Right atrium auricular region (tissue), 2 donors: ENCODE measurements at places on chromosomes 16 and 17.
A peak's percentile ranks its signal among the peaks of the same experiment; 100 is the strongest.

DNA sequence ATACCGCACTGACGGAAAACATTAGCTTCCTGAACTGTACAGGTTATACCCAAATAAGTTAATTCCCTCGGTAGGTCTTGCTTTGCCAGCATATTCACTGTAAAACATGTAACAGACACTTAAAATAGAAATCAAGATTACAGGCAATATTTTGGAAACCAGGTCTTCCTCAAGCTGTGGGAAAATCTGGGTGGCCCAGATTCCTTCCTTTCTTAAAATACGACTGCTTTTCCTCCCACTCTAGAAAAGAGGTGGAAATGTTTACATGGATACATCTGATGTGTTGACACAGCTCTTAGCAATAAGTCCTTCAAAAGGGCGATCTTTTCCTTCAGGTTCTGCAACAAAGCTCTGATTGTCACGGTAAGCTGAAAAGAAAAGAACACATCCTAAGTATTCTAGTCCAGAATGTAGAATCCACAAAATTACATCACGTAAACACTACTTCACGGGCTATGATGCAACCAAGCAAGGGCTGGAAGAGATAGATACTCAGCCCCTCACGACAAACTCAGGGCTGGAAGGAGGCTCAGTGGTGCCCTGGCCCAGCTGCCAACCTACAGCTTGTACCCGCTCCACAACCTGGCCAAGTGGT is 18.4 kb downstream of the STX8 start:
- DNase-seq = no peak

- no peak for DNase-seq
Measured at GRCh38 chr16:4850211-4850610, 2.9 kb downstream of the UBN1 start.

DNA sequence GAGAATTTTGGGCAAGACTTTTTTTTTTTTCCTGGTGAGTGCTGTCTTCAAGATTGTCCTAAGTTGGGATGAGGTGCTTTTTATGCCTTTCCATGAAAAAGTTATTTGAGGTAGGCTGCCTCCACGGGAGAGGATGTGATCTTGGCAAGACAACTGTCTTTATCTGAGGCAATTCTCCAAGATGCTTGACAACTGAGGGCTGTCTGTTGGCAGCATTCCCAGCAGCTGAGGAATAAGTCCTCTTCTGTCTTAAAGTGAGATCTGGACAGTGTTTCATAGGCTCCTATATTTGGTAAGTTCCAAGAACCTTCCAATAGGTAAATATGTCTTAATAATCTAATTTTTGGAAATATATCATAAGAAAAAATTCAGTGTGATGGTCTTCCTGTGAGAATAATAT is 662.0 kb downstream of the CDH11 start:
- DNase-seq = no peak

GRCh38 chr17:76481071-76481655 is 13.8 kb downstream of the AANAT start:
- DNase-seq = no peak

- no peak for DNase-seq
Measured at GRCh38 chr16:71807905-71808592, 585 bp downstream of the AP1G1 start.

DNA sequence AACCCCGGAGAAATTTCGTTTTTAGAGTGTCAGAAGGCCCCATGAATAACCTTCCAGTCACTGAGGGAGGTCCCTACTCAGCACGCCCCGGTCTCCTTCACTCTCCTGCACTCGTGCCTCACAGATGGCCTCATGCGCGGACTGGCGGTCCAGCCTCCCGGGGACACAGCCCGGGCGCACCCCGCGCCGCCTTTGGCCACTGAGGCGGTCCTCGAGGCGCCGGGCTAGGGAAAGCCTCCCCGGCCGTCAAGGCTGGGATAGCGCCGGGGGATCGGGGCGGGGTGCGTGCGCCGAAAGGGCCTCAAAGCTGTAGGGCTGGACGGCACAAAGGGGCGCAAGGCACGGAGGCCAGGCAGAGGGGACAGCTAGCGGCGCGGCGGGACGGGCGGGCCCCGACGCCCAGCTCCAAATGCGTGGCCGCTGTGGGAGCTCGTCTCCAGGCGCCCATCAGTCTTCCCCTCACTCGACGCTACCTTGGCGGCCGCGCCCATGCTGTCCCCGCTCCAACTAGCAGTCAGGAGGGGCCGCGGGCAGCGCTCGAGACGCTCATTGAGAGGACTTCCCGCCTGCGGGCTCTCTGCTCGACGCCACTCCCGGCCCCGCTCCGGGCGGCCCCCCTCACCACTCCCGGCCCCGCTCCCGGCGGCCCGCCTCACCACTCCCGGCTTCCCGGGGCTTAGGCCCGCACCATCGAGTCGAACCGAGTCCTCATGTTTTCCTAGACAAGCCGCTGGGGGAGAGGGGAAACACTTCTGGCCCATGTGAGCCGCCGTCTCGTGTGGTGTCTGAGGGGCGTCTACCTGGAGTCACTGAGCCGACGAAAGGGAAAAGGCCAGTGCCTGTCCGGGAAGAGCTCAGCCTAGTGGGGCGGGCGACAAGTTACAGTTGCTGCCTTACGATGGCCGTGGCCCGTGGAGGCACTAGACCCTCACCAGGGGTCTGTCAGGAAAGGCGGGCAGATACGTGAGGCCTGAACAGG is at the start of gene USP6:
TSS of gene USP6 (plus strand) at position 360 of the 979 bp plus-strand sequence. CDS start 14,336 bp downstream, outside the sequence.
- no peak for DNase-seq

GRCh38 chr16:24943471-24943870 is 71.7 kb downstream of the ARHGAP17 start:
- DNase-seq = peak; percentile 32

GRCh38 chr17:57724026-57724728 is 20.9 kb downstream of the CCDC182 start:
- DNase-seq = no peak

DNA sequence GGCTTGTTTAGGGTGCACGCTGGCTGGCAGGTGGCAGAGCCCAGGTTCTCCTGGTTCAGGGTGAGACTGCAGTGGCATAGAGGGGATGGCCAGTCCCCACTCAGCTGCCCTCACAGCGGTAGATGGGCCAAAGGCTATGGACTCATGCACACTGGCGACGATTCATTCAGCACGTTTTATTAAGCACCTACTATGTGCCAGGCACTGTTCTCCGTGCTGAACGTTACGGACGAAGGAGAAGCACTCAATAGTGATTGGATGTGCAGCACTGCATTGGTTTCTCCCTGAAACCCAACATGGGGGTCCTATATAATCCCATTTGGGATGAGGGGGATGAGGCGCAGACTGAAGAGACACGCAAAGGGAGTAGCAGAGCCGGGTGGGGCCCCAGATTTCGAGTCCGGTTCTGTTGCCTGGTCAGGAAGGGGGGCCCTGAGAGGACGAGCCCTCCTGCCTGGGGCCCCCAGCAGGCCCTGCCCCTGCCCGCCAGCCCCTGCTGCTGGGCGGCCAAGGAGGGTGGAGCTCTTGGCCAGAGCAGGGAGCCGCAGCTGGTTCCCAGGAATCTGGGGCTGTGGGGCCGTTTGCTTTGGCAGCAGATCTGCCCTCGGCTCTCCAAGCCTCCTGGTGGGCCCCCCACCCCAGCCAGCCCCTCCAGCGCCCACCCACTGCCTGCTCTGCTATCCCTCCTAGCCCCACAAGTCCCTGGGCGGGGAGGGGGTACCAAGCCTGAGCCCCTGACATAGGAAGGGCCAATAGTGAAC is 8.8 kb downstream of the GLIS2 start:
- DNase-seq = no peak

- no peak for DNase-seq
Measured at GRCh38 chr16:5042574-5043171, 8.9 kb upstream of the NAGPA start.

DNA sequence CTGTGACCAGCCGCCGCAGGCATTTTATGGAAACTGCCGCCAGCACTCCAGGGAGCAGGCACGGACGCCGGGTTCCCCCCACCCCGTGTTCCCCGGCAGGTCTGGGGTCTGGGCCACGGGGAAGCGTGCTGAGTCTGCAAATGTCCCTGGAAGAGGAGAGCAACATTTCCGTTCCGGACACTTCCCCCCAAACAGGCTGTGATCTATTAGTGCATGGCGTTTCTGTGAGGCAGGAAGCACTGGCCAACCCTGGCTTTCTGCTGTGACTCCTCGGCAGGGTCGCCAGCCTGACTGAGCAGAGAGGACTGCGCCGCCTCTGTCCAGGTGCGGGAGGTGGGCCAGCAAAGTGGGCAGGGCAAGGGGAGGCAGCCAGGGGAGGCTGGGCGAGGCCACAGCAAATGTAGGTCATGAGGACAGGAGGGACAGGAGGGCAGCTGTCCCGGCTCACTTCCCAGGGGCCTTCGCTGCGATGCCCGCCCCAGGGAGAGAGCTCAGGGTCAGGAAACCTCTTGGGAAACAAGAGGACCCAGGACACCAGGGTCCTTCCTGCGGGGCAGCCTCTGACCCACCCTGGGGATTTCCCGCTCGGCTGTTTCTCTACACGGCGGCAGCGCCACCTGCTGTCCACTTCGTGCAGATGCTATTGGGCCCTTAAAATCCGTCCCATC is 9.5 kb downstream of the FOXF1 start:
- DNase-seq = no peak

GRCh38 chr17:44501866-44502375 is 1.3 kb downstream of the GPATCH8 start:
- DNase-seq = no peak

DNA sequence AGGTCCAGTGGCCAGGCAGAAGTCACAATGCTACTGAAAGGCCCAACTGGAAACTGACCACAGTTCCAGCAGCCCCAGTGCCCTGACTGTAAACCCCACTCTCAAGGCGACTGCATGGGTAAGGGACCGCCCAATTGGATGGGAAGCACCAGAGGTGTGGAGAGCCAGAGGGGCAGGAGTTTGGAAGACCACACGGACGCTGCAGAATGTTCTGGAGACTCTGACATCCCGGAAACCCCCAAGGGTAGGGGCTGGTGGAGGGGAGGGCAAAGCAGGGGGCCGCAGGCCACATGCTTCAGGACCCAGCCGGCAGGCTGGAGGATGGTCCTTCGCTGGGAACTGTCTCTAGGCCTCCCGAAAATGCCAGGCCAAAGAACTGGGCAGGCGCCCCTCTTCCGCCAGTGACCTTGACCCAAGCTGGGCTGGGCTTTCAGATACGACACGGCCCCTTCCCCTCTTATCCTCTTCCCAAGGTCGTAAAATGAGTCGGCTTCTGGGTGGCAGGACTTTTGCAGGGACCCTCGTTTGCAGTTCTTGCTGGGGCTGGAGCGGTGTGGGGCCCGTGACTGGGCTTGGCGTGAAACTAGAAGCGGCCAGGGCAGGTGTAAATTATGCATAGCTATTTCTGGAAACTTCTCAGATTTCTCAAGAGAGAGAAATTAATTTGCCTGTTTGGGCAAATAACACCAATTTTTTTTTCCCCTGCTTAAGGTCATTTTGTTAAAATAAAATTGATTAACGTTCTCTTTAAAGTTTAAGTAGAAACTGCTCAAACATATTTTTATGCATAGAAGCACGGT is 110.2 kb downstream of the C16orf78 start:
- DNase-seq = no peak

DNA sequence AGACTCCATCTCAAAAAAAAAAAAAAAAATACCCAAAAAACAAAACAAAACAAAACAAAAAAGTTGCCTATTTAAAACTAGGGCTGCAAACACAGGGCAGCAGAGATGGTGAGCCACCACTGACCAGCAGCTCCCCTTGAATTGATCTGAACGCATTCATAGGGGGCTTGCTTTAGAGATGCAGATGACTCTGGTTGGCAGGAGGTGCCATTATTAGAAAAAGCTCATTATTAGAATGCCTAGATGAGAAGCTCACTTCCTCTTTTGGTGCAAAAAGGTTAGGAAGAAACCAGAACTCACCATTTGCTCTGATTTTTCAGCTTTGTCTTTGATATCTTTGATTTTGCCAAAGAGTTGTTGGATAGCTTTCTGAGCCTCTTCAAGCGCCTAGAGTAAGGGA is 53.1 kb downstream of the VPS53 start:
- DNase-seq = no peak

- no peak for DNase-seq
Measured at GRCh38 chr16:23014592-23014991, 134.7 kb downstream of the USP31 start.

DNA sequence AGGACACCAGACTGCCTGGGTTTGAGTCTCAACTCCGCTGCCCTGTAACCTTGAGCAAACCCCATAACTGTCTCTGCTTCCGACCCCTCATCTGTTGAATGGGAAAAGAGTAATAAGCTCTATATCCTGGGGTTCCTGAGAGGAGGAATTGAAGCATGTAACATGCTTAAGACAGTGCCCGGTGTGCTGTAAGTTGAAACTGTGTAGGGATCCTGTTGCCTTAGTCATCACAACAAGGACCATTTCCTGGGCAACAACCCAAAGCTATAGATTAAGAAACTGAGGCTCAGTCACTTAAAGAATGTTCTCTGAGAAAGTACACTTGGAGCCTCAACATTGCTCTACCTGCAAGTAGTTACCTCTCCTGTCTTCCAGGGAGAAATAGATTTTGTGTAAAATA is 23.0 kb downstream of the CDH13 start:
- no peak for DNase-seq

DNA sequence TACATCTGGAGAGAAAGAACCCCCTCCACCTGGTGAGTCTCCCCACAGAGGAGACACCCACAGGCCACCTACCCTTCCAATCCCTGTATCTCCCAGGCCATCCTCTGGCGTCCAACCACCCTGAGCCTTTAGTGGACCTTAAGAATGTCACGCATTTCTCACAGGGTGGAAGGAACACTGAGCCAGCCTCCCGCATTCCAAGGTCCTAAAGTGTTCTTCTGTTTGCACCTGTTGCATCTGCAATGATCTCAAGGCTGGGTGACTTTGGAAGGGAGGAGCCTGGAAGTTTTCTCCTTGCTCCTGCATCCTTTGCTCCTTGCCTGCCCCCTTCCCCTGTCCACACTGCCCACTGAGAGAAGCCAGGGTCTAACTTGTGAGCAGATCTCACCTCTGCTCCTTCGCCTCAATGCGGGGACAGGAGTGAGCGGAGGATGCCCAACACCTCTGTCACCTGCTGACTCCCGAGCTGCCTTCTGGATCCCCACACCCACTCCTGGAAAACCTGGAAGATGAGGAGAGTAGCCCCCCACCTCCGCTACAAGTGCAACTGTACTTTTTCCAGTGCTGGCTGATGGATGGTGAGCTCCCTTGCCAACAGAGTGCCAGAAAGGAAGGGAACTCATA is 3.7 kb downstream of the CHST5 start:
- no peak for DNase-seq

DNA sequence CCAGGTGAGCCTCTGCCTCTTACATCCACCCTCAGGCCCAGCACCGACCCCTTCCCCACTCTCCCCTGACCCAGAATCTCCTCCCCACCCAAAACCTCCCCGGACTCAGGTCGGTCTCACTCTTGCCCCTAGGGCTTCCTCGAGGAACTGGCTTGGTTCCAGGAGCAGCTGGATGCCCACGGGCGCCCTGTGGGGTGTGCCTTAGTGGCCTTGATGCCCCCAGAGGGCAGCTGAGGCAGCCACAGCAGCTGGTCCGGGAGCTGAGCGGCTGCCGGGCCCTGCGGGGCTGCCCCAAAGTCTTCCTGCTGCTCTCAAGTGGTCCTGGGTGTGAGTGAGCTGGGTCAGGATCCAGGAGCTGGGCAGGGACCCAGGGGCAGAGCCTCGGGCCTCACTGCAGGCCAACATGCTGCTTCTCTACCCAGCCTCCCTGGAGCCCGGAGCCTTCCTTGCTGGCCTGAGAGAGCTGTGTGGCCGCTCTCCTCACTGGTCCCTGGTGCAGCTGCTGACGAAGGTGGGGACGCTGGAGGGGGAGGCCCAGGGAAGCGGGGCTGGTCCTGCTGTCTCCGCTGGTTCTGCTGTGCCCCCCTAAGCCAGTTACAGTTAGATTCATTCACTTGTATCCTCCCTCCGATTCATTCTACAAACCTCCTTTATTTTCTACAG is 9.6 kb downstream of the ZNF213 start:
- no peak for DNase-seq

GRCh38 chr17:31688701-31689100 is 170.3 kb downstream of the COPRS start:
- no peak for DNase-seq
